ENCODE measurements at places on chromosomes 5 and 9.

- DNase-seq, result no peak
Observed at GRCh38 chr9:134335486-134336220, 9.4 kb downstream of the RXRA start.

GRCh38 chr9:75811692-75812091 is 78.8 kb upstream of the PCSK5 start:
- DNase-seq, result no peak

DNA sequence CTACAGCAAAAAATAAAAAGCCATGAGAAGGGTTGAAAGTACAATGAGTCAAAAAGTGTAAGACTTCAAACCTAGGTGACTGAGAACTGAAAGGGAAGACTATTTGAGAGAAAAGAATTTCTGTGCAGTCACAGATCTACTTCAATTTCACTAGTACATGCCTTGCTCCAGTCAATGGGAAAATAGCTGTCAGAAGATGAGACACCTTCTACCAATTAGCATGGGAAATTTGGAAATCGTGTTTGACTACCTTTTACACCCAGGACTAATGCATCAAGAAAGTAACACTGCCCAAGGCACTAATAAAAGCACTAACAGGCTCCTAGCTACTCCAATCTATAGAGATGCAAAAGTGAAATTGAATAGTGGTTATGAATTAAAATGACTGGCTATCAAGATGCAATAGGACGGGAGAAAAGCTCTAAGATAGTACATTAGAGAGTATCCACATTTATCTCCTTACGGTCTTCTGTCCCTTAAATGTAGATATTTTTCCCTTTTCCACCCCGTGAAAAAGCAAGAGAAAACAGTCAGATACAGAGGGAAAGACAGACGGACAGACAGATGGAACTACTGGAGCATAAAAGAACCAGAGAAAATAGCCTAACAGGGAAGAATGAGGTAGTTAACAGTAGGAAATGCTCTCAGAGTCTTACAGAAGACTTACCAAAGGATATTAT is 15.2 kb downstream of the ERP44 start:
- DNase-seq, result peak; percentile 73

DNA sequence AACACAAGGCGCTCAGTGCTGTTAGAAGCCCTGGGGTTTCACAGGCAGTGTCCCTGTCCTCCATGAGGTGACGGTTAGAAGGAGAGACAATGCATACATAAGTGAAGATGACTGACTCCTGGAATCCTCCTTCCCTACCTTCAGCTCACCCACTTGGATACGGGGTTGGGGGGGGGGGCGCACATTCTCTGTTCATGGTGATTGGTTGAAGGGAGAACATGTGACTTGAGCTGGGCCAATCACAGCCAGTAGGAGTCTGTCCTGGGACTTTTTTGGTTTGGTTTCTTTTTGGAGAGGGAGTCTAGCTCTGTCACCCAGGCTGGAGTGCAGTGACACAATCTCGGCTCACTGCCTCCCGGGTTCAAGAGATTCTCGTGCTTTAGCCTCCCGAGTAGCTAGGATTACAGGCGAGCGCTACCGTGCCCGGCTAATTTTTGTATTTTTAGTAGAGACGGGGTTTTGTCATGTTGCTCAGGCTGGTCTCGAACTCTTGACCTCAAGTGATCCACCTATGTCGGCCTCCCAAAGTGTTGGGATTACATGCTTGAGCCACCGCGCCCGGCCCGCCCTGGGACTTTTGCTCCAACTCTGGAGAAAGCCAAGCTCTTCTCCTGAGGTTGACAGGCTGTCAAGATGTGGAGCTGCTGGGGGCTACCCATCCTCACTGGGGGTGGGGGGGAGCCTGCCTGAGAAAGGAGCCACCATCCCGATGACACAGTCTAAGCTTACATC is 30.8 kb downstream of the SH3PXD2B start:
- no peak for DNase-seq

GRCh38 chr9:77589046-77589795 is 58.9 kb downstream of the GNA14 start:
- no peak for DNase-seq

- no peak for DNase-seq
Observed at GRCh38 chr5:107744418-107745330, 73.9 kb upstream of the EFNA5 start.

DNA sequence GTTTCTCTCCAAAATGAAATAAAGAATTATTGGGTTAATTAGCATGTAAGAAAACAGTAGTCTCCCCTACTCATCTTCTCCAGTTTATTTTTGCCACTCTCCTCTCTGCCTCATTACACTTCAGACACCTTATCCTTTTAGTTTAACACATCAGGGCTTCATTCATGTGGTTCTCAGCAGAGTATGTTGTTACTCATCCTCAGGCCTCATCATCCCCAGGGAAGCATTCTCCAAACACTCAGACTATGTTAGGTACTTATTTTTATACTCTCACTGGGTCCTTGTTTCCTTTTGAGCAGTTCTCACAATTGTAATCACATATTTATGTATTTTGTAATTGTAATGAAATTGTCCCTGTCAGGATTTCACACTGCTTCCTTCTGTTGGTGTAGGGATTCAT is 470.5 kb downstream of the PDE4D start:
- no peak for DNase-seq

- DNase-seq, result no peak
Observed at GRCh38 chr9:115164511-115164974, 46.6 kb upstream of the TNC start.

DNA sequence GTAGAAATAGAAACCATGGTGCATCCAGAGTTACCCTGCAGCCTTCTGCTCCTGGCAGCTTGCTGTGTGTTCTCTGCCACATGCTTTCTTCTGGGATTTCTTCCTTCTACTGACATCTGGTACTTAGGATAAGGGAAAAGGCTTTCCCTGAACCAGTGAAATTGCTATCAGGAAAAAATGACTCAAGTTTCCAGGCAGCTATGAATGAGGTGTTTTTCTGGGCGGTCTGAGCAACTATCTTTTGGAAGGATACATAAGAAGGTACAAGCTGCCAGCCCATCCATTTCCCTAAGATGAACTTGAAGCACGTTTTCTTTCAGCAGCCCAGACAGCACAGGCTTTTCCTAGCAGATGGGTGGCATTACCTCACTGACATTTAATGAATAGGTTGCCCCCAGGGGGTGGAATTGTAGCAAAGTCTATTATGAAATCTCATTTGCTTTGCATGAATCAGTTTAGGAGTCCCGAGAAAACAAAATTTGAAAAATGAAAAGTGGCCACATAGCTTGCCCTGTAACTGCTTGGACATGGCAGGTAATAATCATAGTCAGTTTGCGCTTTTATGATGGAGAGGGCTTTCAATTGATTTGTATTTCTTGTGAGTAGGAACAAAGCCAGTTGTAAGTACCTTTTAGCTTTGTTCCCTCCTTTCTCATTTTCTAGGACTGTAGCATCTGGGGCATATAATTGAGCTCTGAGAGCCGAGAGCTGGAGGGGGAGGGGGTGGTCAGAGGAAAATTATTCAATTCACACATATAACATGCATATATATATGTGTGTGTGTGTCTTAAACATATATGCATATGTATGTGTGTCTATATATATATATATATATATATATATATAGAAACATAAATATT is 108.5 kb downstream of the C9orf152 start:
- DNase-seq, result no peak
